Stimulated activated CD8-positive, alpha-beta memory T cell treated with anti-CD3 and anti-CD28 coated beads, Interleukin-15, amount 100 ng/mL, for 48 hours (primary cell): ENCODE measurements at places on chromosomes 1 and 21.
A peak's percentile ranks its signal among the peaks of the same experiment; 100 is the strongest.

GRCh38 chr1:178031856-178032320, 62.0 kb upstream of the RASAL2 start:
- peak; percentile 10 for DNase-seq

GRCh38 chr1:209659909-209660308, 7.7 kb upstream of the LAMB3 start:
- no peak for DNase-seq

DNA sequence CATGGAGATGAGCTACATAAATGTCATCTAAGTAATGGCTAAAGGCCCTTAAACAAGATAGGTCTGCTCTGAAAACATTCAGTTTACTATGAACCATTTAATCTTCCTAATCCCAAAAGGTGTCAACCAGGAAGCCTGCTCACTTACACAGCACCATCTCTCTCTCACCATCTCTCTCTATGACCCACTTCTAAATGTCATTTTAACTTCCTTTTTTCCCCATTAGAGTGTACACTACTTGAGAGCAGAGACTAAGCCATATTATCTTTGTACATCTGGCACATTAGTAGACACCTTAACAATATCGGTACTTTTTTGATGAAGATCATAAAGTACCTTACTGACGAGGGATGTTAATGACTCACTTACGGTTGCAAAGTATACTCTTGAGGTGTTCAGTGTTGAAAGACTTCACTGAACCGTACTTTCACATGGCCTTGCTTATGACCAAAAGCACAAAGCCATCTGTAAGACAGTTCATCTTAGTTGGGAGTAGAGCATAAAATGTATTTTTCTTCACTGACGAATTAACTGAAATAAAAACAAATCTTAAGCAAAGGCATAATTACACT, 25.4 kb downstream of the FBXO42 start:
- DNase-seq = no peak

DNA sequence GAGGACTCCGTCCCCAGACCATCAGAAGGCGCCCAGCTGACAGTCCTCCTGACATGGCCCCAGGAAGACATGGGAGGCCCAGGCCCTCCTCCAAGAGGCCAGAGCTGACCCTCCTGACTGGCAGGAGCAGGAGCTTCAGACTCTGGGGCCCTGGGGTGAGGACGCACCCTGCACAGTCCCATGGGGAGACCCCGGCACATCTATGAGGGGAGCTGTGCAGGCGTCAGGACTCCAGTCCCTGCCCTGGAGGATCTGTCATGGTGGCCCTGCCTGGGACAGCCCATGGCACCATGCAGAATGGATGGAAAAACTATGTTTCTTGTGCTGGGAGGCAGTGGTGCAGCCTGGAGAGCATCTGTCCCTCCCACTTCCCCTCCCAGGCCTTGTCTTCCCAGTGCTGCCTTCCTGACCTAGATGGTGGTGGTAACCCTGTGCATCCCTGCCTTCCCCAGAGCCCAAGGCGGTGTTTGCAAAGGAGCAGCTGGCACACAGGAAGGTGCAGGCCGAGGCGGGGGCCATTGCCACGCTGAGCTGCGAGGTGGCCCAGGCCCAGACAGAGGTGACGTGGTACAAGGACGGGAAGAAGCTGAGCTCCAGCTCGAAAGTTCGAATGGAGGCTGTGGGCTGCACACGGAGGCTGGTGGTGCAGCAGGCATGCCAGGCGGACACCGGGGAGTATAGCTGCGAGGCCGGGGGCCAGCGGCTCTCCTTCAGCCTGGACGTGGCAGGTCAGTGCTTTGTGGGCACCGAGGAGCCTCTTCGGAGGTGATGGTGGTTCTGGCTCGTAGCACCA, 41.9 kb downstream of the OBSCN start:
- DNase-seq = no peak

GRCh38 chr1:172320733-172321132, 99.8 kb upstream of the C1orf105 start:
- DNase-seq = no peak

DNA sequence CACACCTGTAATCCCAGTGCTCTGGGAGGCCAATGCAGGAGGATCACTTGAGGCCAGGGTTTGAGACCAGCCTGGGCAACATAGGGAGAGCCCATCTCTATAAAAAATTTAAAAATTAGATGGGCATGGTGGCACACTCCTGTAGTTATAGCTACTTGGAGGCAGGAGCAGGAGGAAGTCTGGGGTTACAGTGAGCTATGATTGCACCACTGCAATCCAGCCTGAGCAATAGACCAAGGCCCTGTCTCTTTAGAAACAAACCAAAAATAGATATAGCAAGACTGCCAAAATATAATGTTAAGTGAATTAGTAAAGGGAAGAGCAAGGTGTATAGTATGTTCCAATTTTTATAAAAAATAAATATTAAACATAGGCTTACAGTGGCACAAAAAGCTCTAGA, 28.8 kb downstream of the PLEKHO1 start:
- no peak for DNase-seq

DNA sequence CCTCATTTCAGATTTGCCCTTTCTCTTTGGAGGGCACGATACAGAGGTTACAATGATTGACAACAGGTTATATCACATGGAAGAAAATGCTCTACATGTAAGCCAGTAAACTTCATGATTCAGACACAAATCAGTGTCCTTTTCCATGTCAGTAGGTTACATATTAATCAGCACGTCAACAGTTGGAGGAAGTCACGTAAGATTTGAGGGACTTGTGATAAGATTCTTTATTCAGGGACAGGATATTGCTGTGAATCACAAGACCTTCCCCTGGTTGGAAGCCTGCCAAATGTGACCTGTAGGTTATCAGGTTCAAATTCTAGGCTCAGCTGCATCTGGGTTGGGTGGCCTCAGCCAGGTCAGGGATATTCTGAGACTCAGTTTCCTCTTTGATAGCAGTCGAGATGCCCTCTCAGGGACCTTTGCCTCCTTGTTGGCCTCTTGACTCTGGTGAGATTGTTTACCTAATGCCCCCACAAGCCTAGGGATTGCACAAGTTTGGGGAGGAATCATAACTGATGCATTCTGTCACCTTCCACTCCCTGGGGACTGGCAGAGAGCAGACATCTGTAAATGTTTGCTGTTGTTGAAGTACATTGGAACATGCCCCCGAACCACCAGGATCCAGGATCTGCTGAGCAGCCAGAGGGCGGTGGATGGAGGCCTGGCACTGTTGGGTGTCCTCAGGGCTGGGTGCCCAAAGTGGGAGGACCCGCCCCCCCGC, 31.9 kb downstream of the SERINC2 start:
- DNase-seq = no peak

DNA sequence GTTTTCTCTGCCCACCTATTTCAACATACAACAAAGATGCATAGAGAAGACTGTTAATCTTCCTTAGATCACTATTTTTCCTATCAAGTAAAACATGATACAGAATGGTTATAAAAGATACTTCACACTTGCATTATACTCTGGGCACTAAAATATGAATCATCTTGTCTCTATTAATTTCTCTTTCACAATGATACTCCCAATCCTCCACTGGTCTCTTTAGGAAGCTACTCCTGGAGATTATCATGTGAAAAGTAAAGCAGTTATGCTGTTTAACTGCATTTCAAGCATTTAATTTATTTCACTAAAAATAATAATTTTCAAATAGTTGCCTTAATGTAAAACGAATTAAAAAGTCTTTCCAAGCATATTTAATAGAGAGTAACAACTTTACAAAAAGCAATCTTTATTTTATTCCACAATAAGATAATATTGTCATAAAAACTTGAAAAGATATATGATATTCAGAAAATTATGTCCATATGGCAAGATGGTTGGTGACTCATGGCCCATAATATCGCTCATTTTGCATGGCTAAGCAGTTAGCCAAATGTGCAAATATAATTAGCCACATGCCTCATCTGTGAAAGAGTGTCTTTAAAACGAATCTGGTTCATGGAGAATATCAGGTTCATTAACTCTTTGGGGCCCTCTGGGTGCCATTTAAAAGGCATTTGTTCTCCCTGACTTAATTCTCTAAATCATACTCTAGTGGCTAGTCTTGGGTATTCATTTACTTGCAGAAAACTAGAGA, 1569.0 kb upstream of the B3GALT2 start:
- DNase-seq = no peak

DNA sequence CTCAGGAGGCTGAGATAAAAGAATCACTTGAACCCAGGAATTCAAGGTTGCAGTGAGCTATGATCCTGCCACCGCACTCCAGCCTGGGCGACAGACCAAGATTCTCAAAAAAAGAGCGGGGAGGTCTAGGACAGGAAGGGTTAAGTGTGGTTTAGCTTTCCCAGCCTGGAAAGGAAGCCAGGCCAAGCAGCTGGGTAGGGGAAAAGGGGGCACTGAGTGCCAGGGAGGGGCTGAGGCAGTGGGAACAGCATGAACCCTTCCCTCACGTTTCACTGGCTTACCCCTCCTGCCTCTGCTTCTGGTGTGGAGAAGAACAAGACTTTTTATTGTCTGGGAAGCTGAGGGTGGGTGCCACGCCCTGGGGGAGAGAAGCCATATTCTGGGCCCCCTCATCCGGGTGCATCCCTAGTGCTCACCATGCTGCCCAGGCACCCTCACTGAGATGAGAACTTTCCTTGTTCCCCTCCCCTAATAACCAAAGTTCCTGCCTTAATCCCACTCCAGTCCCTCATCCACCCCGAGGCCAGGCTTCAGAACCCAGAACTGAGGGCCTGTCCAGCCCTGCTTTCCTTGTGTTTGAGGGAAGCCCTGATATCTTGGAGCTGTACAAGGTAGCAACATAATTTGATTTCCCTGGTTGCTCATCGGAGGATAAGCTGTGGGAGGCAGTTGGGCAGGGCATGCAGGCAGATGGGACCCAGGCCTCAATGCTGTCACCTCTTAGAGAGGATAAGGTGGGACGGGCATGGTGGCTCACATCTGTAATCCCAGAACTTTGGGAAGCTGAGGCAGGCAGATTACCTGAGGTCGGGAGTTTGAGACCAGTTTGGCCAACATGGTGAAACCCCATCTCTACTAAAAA, 2.0 kb upstream of the LMNA start:
- DNase-seq = no peak

DNA sequence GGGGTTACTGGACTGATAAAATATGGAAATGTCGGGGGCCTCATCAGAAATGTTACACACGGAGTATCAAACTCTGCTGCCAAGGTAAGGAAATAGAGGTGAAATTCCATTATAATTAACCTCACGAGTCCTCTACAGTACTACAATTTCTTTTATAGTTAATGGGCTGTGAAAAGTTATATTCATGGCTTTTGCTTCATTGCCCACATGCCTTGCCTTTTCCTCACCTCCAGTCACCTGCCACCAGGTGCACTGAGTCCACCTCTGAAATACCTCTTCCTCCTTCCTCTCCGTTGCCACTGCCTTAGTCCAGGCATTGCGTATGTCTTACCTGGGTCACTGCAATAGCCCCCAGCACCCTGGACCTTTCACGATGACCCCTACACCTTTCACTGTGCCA, 186.9 kb downstream of the VPS13D start:
- DNase-seq = no peak

- DNase-seq = no peak
These were observed 18.0 kb downstream of the SLAMF1 start for GRCh38 chr1:160628799-160629263.

DNA sequence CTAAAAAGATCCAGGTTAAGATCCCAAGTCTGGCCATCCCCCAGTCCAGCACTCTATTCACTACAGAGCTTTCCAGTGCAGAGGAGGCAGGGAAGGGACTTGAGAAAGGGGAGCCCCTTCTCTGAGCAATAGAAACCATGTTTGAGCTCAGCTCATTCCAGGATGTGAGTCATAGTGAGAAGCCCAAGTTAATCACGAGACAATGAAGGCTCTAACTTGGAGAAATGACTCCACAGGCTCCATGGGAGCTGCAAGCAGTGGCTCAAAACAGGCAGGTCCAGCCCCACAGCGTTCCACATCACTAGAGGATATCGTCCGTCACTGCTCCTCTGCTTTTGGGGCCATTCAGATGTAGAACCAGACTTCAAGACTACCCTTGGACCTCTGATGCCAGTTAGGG, 59.1 kb downstream of the CAMK2N1 start:
- DNase-seq = no peak

DNA sequence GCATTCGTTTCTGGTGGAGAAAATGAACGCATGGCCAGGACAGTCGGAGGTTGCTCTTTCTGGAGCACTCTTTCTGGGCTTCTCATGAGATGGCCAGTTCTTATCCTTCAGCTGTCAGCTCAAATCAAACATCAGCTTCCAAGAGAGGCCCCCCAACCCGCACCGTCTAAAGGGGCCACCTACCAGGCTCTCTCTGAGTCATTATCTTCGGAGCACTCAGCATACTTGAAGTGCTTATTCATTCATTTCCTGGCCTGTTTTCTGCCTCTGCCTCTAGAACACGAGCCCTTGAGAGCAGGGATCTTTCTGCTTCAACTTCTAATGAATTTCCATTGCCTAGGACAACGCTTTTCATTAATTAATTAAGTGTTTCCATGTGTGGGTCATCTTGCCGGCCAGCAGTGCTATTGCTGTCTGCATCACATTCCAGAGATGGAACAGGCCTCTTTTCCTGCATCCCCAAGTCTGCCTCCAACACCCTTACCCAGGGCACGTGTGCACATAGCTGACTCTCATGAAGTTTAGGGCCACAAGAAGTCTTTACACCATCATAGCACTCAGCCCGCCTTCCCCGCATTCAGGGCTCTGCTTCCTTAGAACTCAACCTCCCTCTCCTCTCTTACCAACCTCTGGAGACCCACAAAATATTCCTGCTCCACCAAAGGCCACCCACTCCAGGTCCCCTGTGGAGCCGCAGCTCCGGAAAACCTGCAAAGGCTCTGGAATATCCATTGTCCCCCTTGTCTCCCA, 52.1 kb upstream of the LAPTM5 start:
- no peak for DNase-seq

DNA sequence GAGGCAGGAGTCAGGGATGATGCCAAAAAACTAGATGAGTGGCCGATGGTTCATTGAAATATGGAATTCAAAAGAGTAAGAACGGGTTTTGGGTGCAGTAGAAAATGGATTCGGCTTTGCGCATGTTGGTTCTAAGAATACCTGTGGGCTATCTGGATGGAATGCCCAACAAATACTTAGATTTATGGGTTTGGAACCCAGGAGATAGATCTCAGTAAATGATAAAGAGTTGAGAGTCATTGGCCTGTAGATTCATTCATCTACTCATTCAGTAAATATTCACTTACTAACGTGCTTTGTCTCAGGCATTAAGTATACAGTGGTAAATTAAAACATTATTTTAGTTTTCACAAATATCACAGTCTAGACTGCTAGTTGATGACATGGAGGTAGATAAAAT, 247.7 kb downstream of the NFIA start:
- DNase-seq = no peak

DNA sequence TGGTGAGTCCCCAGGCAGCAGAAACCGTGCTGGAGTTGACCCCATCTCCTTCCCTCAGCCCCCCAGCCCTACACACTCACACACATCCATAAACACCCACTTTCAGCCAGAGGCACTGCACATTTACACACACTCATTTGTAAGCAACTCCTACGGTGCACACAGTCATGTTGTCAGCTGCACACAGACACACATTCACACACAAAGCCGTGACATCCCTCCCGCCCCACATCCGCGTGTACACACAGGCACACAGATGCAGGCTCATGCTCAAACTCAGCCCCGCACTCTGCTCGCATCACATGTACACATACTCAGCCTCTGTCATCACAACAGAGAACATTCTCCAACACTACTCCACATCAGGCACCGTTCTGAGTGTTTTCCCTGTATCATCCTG, 47.6 kb downstream of the LACTBL1 start:
- DNase-seq = no peak
